ENCODE measurements at places on chromosomes 6 and 20. TPM values are rescaled to one million over a fixed set of nuclear protein-coding genes. Genes with fewer than 3 reads are reported as not detected.

DNA sequence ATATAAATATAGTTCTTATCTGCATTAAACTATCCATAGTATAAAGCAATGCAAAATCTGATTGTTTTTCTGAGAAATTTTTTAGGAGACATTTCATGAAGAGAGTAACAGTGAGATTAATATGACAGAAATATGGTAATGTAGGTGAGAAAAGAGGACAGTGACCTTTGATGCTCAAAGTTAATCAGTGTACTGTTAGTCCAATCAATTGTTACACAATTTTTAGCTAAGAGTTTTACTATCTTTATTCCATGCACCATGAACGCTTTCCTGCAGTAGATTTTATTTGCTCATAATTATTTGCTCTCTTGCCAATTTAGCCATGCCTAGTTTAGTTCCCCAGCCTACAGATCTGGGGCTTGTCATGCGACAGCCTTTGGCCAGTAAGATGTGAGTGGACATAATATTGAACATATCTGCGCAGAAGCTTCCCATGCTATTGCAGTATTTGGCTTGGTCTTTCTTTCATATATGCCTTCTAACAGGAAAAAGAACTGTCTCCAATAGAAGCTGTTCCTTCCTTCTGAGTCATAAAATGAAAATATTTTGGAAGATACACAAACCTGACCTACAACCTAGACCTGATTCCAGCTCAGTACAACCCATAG, 38.7 kb downstream of the FKBP1C start:
- no peaks in the 10 kb centered on the region for H3K27me3 ChIP-seq
- H3K27ac ChIP-seq, result no peak overlapping the region
- no peaks in the 10 kb centered on the region for H3K4me1 ChIP-seq

DNA sequence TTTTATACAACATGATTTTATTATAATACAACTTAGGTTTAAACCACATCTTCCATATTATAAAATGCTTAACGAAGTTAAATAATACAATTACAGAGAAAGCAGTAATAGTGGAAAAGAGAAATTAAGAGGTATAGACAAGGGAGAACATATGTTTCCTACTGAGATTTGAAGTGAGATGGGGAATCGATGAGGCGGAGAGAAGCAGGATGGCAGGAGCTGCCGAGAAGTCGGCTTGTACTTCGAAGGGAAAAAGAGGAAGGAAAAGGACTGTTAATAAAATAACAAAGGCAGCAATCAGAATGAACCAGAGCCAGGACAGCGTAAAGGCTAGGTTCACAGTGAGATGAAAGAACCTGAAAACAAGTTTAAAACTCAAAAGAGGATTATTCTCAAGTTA, 15.4 kb downstream of the FBXL4 start:
- peaks cover 6% of the 10 kb centered on the region for H3K4me1 ChIP-seq
- DNase-seq, result no peak
- no peak overlapping the region for H3K27ac ChIP-seq
- H3K36me3 ChIP-seq, result no peaks in the 10 kb centered on the region
- H3K4me3 ChIP-seq, result no peak overlapping the region

GRCh38 chr6:117174835-117175360, 90.5 kb upstream of the VGLL2 start:
- no peaks in the 10 kb centered on the region for H3K27me3 ChIP-seq
- H3K4me3 ChIP-seq, result no peak overlapping the region
- no peak overlapping the region for H3K27ac ChIP-seq
- H3K36me3 ChIP-seq, result no peaks in the 10 kb centered on the region

- no peaks in the 10 kb centered on the region for H3K36me3 ChIP-seq
- DNase-seq, result no peak
- H3K27ac ChIP-seq, result no peak within 1 kb of the TSS
- H3K4me3 ChIP-seq, result peak within 1 kb of the TSS; percentile 88
- H3K27me3 ChIP-seq, result no peaks in the 10 kb centered on the region
- H3K4me1 ChIP-seq, result no peaks in the 10 kb centered on the region
Observed at GRCh38 chr20:36541227-36541767, at the start of gene MYL9. MYL9 (plus strand) TSS chr20:36541519; CDS start chr20:36544885, 3,366 bp downstream.

DNA sequence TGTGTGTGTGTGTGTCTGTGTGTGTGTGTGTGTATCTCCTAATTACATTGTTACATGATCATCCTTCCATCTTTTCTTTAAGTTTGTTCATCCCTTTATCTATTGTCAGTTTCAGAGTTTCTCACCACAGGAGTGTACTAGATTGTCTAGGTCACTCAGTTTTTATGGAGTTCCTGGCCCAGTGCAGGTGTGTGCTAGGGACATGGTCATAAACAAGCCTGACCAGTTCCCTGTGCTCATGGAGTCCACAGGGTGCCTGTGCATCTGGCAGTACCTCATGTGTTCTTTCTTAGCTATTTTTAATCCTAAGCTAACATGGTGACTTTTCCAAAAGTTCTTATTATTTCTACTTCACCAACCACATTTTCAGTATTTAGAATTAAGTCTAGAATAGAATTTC, 43.9 kb downstream of the PHACTR2 start:
- no peak overlapping the region for H3K27ac ChIP-seq
- H3K4me1 ChIP-seq, result no peaks in the 10 kb centered on the region
- H3K4me3 ChIP-seq, result no peak overlapping the region
- H3K27me3 ChIP-seq, result no peaks in the 10 kb centered on the region
- DNase-seq, result no peak
- peaks cover 18% of the 10 kb centered on the region for H3K36me3 ChIP-seq

The C6orf163 gene
- total RNA-seq, result 1.5 TPM

The HS3ST5 gene
- total RNA-seq, result 11.2 TPM

DNA sequence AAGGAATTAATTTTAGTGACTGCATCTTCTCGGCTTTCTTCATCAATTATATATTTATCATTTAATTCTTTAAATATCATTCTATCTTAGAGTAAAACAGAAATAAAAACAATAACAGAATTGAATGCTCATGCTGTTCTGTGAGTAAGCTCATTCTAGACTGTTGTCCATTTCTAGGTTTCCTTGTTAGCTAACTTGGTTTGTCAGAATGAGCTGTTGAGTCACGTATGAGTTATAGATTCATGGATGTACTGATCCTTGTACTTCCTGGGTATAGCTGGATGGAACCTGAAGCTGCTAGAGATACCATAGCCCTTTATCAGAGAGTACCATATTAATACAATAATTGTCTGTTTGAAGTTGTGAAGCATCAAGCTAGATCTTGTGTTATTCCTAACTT, 515.3 kb downstream of the TENT5A start:
- no peak overlapping the region for H3K27ac ChIP-seq
- no peaks in the 10 kb centered on the region for H3K4me1 ChIP-seq
- DNase-seq, result no peak
- no peaks in the 10 kb centered on the region for H3K27me3 ChIP-seq

The LY6G5C gene
- total RNA-seq, result 1.2 TPM

The KCNG1 gene
- total RNA-seq, result 16.0 TPM

Measured in H1 (cell line).